Activated CD8-positive, alpha-beta memory T cell treated with anti-CD3 and anti-CD28 coated beads for 48 hours (primary cell): ENCODE measurements at places on chromosomes 4 and X.

DNA sequence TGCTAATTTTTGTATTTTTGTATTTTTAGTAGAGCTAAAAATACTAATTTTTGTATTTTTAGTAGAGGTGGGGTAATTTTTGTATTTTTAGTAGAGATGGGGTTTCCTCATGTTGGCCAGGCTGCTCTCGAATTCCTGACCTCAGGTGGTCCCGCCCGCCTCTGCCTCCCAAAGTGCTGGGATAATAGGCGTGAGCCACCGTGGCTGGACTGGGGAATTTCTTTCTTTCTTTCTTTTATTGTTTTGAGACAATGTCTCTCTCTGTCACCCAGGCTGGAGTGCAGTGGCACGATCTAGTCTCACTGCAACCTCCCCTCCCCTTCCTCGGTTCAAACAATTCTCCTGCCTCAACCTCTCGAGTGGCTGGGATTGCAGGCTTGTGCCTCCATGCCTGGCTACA is 83.0 kb downstream of the FAM193A start:
- DNase-seq = no peak

DNA sequence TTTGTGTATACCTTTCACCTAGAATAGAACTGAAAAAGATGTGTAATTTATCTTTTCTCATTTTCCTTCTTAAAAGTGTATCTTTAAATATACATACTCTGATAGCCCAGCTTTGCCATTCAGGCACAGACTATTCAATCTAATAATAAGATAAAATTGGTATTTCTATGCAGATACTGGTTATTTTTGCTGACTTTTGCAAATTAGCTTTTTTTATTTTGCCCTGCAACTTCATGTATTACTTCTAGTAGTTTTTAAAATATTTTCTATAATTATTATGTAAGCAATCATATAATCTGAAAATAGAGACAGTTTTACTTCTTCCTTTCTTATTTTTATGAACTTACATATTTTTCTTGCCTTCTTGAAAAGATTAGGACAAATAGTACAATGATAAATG is 45.4 kb upstream of the FREM3 start:
- no peak for DNase-seq

DNA sequence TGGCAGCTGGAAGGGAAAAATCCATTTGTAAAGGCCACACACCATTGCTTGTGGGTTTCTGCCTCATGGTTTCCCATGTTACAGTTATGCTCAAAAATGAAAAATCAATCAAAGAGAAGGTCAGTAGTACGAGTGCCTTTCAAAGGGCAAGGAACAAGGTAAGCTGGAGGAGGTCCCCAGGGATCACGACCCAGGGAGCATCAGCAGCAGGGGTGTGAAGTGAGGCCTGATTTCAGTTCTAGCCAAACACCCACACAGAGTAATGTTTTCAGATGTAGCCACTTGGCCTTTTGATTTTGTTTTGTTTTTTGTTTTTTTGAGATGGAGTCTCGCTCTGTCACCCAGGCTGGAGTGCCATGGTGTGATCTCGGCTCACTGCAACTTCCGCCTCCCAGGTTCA is 69.4 kb upstream of the AFAP1 start:
- DNase-seq = no peak

GRCh38 chr4:25442863-25443307 is 65.8 kb downstream of the ANAPC4 start:
- DNase-seq = no peak
